Right cardiac atrium (tissue), 5 donors: ENCODE measurements at places on chromosomes 3 and 15.
A peak's percentile ranks its signal among the peaks of the same experiment; 100 is the strongest.

DNA sequence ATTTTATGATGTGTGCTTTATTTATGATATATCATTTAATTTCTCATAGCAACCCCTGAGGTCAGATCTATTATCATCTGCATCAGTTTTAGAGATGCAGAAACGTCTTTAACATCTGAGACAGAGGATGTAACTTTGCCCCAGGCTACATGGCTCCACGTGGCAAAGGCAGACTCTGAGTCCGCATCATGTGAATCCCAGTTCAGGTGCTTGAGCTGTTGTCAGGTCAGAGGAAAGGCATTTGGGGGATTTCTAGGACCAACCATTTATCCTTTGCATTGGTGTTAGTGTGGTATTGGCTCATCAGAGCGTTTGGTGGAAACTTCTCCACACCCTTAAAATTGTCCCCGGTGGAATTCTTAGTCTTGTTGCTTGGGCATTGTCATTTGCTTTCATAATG is 10.8 kb downstream of the CACNA2D3 start:
- DNase-seq: no peak

GRCh38 chr3:197874653-197875052 is 75.3 kb upstream of the RPL35A start:
- no peak for DNase-seq

DNA sequence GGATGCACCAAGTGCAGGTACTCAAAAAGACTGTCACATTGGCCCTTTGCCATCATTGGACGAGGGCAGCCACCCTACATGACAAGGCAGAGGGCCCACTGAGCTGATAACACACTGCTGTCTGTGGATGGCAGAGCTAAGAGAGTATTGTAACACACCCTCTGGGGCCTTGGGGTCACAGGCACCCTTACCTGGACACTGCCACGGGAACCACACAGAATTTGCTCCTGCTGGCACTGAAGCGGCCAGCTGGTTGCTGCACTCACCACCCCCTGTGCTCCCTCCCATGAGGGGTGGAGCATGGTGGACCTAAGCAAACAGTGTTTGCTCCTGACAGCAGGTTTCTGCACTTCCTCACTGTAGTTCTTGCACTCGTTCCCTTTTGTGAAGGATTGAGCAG is 208.2 kb upstream of the SGO1 start:
- no peak for DNase-seq

DNA sequence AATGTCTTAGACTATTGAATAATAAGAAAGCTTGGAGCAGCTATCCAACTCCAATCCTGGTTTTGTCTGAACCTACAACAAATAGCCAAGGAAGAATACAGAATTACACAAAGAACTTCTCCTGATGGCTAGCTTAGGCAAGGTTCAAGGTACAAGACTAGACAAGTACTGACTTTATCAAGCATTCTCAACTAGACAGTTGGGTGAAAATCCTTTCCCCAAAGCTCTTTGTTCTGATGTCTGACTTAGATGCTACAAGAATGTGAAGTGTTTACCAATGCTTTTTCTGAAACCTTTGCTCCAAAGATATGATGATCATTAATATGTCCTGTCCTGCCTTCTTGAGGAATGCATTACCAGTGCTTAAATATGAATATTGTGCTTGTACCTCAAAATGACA is 113.8 kb downstream of the ANXA2 start:
- DNase-seq: no peak

DNA sequence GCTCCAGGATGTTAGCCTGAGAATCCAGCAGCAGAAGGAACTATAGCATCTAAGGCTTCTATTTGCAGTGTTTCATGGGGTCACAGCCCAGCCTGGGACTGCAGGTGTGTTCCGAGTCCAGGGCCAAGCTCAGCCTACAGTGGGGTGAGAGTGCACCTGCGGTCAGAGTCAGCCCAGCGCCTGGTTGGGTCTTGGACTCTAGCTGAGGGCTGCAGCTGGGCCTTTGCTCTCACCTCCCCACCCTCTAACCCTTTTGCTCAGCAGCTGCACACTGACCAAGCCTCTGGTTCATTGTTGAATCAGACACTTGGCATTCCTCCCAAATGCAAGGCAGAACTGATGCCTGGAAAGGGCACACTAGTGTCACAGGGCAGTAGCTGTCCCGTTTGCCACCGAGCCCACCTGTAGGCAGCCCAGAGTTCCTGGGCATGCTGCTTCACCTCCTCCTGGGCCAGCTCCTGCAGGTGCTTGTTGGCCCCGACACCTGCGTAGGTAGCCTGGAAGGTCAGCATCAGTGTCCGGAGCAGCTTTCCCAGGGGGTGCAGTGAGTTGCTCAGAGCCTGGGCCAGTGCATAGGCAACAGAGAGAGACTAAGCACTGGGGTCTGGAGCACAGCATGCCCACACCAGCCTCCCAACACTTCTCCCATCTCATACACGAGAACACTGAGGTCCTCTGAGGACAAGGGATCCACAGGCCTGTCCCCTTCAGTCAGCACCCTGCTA is 17.5 kb downstream of the ALS2CL start:
- peak; percentile 9 for DNase-seq

DNA sequence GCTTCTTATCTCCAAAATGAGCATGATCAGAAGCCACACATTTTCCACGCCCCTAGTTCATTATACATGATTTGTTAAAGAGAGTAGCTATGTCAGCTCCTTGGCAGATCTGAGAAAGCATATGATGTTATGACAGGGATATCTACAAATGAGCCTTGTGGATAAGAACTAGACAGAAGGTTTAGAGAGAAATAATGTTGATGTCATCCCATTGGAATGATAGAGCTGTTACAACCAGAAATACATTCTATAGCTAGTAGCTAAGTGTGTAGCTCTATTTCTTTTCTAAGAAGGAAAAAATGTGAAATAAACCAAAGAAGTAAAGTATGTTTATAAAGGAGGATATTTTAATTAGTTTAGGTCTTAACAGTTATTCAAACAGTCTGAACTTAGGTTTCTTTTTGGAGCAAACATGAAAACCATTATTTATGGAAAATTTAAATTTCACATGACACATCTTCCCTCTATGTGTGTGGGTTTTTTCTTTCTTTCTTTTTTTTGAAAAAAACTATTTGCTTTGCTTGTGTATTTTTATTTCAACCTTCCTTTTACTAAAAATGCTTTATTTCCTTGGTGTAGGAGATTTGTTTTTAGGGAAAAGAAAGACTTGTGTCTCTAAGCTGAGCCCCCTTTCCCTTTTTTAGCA is 167.7 kb downstream of the GHSR start:
- DNase-seq: no peak

GRCh38 chr15:90750186-90750585 is 33.0 kb downstream of the BLM start:
- DNase-seq: no peak

- DNase-seq: peak; percentile 56
Observed at GRCh38 chr3:126343649-126344035, 13.6 kb downstream of the KLF15 start.

- DNase-seq: no peak
Observed at GRCh38 chr15:61649046-61649445, 411.2 kb downstream of the VPS13C start.

DNA sequence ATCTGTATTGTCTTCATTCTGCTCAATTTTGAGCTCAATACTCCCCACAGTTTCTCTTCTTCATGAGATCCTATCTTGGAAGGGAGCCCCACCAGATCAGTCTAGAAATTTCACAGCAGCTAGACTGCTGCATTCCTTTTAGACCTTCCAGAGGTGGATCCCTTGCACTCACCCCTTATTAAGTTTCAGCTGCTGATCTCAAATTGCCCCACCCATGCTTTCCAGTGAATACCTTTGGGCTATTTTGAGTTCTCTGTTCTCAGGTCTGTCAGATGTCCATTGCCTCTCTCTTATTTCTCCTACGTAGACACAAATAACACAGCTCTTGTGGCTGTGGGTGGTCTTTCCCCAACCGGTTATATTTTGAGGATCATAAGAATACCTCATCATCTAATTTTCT is 60.8 kb downstream of the GPR156 start:
- no peak for DNase-seq

DNA sequence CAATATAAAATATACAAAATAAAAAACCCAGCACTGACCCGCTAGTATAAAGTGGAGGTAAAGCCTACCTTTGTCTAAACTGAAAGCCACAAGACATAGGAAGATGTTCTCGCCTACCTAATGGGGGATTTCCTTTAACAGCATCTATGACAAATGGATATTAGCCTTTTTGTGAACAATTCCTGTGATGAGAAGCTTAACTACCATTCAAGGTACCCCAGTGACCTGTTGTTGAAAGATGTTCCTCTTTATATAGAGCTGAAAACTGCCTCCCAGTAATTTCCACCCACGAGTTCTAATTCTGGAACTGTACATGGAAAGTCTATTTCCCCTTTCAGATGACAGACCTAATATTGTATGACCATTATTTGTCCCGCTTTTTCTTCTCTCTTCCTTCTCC is 109.8 kb upstream of the RASGRP1 start:
- DNase-seq: no peak

- no peak for DNase-seq
Observed at GRCh38 chr15:59946084-59946483, 58.0 kb upstream of the FOXB1 start.

- no peak for DNase-seq
Observed at GRCh38 chr3:156317462-156318074, 197.2 kb downstream of the KCNAB1 start.

DNA sequence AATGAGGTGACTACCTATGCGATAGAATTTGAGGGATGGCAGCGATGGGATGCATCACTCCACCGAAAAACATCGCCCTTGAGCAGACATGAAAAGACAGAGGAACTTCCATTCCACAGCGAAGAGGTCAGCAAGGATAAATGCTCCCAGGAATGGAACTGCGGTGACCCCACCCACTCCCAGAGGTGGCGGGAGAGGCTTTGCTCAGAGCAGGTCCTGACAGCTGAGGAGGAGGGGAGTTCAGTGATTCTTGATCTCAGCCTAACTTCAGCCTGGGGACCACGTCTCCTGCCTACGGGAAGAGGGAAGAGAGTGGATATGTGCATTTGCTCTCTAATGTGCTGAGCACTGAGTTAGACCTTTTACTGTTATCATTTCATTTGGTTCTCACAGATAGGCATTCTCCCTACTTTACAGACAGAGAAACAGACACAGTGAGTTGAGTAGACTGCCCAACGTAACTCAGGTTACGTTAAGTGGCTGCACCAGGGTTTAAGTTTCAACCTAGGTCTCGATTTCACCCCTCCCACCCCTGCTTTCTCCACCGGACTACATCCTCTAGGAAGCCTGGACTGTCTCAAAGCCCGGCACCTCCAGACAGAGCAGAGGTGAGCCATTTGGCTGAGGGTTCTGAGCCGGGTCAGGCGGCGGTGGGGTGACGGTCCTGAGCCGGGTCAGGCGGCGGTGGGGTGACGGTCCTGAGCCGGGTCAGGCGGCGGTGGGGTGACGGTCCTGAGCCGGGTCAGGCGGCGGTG is 170.0 kb downstream of the RAB11A start:
- DNase-seq: no peak

- no peak for DNase-seq
Observed at GRCh38 chr3:192801985-192802384, 74.6 kb upstream of the FGF12 start.

GRCh38 chr15:85397926-85398325 is 17.5 kb downstream of the AKAP13 start:
- DNase-seq: no peak

DNA sequence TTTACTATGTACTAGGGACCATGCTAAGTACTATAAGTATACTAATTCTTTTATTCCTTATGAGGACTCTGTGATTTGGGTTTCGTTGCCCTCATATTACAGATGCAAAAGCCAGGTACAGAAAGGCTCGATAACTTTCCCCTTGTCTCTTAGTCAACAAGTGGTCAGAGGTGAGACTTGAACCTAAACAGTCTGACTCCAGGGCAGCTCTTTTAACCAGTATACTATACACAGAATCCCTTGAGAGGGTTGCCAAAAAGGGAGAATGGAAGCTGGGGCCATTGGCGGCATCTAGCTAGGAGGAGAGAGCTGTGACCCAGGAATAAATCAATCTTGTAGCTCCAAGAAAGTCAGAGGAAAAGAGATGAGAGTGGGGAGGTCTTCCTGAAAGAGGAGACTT is 92.4 kb downstream of the TOP2B start:
- DNase-seq: no peak

GRCh38 chr3:58021962-58022361 is 13.7 kb downstream of the FLNB start:
- no peak for DNase-seq

DNA sequence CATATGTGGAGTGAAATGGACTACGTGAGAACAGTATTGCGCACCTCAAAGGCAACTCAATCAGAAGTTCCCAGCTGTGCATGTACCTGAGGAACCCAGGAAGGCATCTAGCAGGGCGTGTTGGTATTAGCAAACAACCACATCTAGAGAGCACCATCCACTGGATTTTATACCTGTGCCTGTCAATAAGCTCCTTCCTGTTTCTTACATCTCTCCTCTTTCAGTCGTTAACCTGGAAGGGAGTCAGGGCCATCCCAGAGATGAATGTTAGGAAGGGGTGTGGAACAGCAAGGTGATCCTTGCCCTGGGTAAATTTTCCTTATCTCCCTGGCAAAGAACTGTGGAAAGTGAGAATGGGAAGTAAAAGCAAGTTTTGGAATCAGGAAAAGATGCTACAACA is 29.6 kb upstream of the CHMP2B start:
- DNase-seq: no peak

- DNase-seq: no peak
Observed at GRCh38 chr15:69570454-69570853, 117.8 kb downstream of the RPLP1 start.

GRCh38 chr3:52596658-52597265 is 60.4 kb downstream of the UQCC5 start:
- no peak for DNase-seq

GRCh38 chr3:174295306-174296092 is 563.6 kb upstream of the NAALADL2 start:
- DNase-seq: no peak

DNA sequence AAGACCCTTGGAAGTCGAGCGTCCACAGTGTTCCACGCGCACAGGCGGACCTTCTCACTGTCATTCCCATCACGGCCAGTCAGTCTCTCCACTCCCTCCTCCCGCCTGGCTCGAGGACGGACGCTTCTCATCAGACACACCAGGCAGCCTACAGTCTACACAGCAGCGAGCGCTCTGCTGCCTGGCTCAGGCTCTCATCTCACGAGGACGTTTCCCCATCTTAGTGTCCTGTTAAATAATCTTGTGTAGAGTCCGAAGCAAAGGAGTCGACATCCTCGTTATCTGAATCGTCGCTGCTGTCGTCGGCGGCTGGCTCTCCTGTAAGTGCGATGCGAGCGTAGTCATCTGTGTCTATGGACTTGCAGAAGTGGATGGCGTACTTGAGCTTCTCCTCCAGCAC is 12.4 kb upstream of the OCA2 start:
- DNase-seq: no peak
